Activated naive CD8-positive, alpha-beta T cell treated with anti-CD3 and anti-CD28 coated beads, Interleukin-2, amount 10 ng/mL, durations not matched to agents 7 days and 5 days (primary cell): ENCODE measurements at places on chromosomes 2 and 18. TPM values are rescaled to one million over a fixed set of nuclear protein-coding genes. Genes with fewer than 3 reads are reported as not detected.

SRD5A2 gene
- total RNA-seq, result not detected

INSIG2 gene
- total RNA-seq, result 29.0 TPM

C2orf72 gene
- total RNA-seq, result 0.47 TPM

PARD3B gene
- total RNA-seq, result 0.55 TPM

KIF1A gene
- 2.0 TPM for total RNA-seq

NEU2 gene
- total RNA-seq, result not detected

GRCh38 chr2:102473631-102474030 lies 605 bp downstream of the SLC9A4 start:
- H3K4me3 ChIP-seq, result no peak overlapping the region
- no peak overlapping the region for H3K27ac ChIP-seq
- H3K27me3 ChIP-seq, result peaks cover 45% of the 10 kb centered on the region
- no peaks in the 10 kb centered on the region for H3K4me1 ChIP-seq
- peaks cover 2% of the 10 kb centered on the region for H3K36me3 ChIP-seq
- no peak for DNase-seq

GRCh38 chr2:128637481-128638155 lies 318.9 kb upstream of the HS6ST1 start:
- peaks cover 17% of the 10 kb centered on the region for H3K27me3 ChIP-seq
- no peak overlapping the region for H3K4me3 ChIP-seq

DNA sequence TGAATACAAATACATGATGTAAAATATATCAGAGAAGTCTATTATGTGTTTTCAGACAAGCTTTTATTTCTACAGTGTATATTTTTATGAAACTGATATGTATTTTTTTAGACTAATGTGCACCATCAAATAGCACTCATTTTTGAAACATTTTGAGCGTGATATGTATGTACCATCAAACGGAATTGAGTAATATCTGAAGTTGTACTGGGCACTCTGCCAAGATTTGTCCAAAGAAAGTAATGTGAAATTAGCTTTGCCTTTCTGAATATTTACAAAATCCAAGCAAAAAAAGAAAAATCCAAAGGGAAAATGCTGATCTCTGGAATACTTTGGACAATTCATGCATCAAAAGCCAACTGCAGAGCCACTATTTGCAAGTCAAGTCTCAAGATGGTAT lies 972.0 kb downstream of the DPP10 start:
- no peak for DNase-seq
- H3K4me1 ChIP-seq, result no peaks in the 10 kb centered on the region
- no peaks in the 10 kb centered on the region for H3K36me3 ChIP-seq
- H3K27ac ChIP-seq, result no peak overlapping the region
- H3K27me3 ChIP-seq, result no peaks in the 10 kb centered on the region

DNA sequence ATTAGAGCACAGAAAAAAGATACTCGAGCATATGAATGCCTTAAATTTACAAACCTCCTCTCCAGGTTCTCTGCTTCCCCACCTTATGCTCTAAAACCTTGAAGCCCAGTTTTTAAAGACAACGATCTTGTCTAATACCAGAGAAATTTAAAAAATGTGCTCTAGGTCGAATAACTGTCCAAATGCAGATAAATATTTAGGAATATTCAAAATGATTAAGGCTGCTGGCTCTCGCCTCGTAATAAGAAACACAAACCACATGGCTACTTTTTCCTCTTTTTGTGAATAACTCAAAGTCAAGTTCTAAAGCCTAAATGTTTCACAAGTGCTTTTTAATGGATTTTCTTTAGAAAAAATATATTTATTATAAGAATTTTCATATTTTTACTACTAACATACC lies 101.3 kb downstream of the SATB2 start:
- peaks cover 2% of the 10 kb centered on the region for H3K27me3 ChIP-seq
- no peak overlapping the region for H3K27ac ChIP-seq
- H3K4me1 ChIP-seq, result no peaks in the 10 kb centered on the region
- H3K36me3 ChIP-seq, result no peaks in the 10 kb centered on the region
- H3K4me3 ChIP-seq, result no peak overlapping the region

DNA sequence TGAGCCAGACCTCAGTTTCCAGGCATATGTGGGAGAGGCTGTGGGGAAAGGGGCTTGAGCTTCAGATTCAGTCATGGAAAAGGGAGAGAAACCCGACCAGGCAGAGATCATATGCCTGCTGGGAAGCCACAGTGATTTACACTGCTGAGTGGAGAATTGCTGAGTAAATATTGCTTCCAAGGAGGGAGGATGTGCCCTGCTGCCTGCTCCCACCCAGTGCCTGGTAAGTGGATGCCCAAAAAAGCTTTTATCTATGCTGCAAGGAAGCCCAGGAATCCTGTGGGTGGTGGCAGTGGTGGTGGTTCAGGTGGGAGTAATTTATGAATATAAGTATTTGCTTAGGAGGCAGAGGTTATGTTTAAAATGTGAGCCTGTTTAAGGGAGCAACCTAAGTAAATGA lies 39.5 kb downstream of the INO80C start:
- H3K4me3 ChIP-seq, result no peak overlapping the region
- H3K4me1 ChIP-seq, result peaks cover 3% of the 10 kb centered on the region
- no peaks in the 10 kb centered on the region for H3K36me3 ChIP-seq
- H3K27ac ChIP-seq, result no peak overlapping the region
- no peaks in the 10 kb centered on the region for H3K27me3 ChIP-seq

DNA sequence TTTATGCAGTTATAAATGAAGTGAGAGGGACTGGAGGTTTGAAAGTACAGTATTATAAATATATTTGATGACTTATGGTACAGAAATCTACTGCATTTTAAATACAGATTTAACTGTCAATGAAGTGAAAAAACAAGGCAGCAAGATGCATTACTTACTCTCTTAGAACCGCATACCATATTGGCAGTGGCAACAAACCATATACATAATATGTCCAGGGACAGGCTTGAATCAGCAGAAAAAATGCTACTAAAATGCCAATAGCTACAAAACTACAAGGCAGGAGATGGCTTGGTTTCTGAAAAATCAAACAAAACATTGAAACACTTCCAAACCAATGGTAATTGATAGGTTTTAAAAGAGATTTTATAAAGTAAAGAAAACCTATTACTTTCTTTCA lies 77.2 kb downstream of the PIGN start:
- no peak overlapping the region for H3K4me3 ChIP-seq
- no peaks in the 10 kb centered on the region for H3K27me3 ChIP-seq
- H3K36me3 ChIP-seq, result no peaks in the 10 kb centered on the region
- DNase-seq, result no peak
- H3K4me1 ChIP-seq, result no peaks in the 10 kb centered on the region
